Myocyte (in vitro differentiated cells): ENCODE measurements at places on chromosomes 6 and 20.

- no peak for DNase-seq
Observed at GRCh38 chr6:152348116-152348515, 289.0 kb downstream of the SYNE1 start.

GRCh38 chr6:146664871-146665360 is 66.1 kb downstream of the ADGB start:
- DNase-seq: no peak

DNA sequence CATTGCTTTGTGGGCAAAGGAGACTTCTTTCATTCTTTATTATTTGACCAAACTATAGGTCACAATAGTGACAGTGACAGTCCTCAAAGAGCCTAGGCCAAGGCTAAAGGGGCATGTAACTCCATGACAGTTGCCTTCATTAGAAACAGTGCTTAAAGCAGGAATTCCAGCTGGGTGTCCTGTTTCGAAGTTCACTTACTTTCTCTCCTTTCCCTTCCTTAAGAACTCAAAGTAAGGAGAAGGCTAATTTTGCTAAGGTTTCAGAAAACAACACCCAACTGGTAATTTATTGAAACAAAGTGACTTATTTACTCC is 48.1 kb upstream of the HEY2 start:
- no peak for DNase-seq

- DNase-seq: no peak
Observed at GRCh38 chr6:153301602-153302001, 170.5 kb upstream of the RGS17 start.

GRCh38 chr6:50288881-50289280 is 239.2 kb upstream of the DEFB112 start:
- DNase-seq: no peak

GRCh38 chr6:53335224-53335994 is 13.3 kb downstream of the ELOVL5 start:
- no peak for DNase-seq

DNA sequence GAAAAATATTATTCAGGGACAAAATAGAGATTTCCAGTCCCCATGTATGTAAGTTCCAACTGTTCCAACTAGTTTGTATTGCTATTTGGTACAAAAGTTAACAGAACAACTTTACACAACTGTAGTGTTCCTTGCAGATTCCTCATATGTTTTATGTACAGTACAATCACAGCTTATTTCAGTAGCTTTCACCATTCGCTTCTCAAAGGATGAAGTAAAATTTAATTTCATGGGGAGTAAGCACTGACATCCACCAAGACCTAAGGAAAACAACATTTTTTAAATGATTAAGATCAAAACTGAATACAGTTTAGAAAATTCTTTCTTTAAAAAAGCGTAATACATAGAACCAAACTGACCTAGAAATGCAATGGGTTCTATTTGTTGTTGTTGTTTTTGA is 24.6 kb downstream of the ZNF217 start:
- DNase-seq: no peak
